ENCODE measurements at places on chromosomes 11 and 22. TPM values are rescaled to one million over a fixed set of nuclear protein-coding genes. Genes with fewer than 3 reads are reported as not detected.

SHISAL1 gene
- not detected for polyA plus RNA-seq

DNA sequence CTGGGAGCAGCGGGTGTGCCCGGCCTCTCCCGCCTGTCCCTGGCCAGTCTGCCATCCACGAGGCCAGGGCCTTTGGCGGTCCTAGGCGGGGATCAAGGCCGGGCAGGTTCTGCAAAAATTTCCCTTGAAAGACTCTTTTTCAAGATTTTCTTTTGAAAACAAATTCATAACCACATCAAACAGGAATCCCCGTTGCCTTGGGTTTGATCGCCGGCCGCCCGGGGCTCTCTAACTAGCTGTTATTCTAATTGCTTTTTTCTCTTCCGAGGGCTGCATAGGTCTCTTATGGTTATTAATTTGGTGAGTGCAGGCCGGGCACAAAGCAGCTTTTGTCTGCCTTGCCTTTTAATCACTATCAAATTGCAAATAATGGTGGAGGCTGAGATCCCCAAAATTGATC is 42.0 kb downstream of the CDKN1C start:
- no peak for DNase-seq

DNA sequence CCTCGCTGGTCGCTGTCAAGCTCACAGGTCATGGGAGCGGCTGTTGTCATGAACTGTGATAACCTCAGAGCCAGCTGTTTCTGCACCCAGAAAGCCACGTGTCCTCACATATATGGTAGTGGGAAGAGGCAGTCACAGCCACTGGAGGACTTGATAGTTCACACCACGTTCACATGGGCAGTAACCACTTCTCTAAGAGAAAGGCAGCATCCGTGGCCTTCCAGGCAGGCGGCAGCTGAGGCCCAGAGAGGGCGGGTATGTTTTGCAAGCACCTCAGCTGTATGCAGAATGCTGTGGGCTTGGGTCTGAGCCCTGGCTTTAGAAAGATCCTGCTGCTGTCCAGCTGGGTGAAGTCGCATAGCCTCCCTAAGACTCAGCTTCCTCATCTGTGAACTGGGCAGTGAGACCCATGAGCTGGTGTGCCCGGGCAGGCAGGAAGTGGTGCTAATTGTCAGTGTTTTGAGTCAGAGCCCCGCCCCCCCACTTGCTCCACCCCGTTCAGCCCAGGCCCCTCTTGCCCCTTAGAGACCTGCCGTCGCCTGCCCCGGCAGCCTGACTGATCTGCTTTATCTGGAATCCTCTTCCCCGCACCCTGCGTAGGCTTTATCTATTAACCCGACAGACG is 13.3 kb downstream of the TTC38 start:
- DNase-seq: no peak

DNA sequence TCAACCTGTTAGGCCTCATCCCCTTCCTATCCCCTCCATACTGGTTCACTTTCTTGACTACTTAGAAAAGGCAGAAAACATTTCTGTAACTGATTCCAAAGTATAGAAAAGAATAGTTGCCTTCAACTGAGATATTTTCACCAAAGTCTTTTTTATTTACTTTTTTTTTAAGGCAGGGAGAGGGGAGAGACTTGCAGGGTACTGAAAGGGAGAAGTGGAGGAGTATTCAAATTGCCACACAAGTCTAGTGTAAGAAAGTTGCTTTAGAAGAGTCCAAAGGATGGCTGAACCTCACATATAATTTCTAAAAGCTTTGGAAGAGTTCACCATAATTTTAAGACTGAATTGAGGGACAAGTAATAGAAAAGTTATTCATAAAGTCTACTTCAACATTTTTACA is 6.3 kb downstream of the PHF21A start:
- DNase-seq: no peak

DNA sequence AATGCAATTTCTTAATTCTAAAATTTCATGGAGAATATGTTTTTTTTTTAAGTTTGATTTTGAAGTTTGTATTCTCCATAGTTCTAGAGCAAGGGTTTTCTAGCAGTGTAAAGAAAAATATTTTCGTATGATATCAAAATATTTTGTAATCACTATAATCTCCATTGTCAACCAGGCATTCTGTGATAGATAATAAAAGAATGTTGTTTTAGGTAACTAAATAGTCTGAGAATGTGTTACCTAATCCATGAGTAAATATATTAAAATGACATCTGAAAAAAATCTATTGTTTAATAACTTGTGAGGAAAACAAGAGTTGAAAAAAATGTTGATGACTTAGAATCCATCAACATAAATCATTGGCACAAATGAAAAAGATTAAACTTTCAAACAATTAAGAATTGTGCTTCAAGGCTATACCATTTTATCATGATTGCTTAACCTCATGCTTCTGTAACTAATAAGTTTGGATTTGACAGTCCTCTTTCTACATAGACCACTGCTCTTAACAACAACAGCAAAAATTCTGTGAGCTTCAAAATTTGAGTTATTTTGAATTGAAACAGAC is 2211.8 kb downstream of the LRRC4C start:
- DNase-seq: no peak

DNA sequence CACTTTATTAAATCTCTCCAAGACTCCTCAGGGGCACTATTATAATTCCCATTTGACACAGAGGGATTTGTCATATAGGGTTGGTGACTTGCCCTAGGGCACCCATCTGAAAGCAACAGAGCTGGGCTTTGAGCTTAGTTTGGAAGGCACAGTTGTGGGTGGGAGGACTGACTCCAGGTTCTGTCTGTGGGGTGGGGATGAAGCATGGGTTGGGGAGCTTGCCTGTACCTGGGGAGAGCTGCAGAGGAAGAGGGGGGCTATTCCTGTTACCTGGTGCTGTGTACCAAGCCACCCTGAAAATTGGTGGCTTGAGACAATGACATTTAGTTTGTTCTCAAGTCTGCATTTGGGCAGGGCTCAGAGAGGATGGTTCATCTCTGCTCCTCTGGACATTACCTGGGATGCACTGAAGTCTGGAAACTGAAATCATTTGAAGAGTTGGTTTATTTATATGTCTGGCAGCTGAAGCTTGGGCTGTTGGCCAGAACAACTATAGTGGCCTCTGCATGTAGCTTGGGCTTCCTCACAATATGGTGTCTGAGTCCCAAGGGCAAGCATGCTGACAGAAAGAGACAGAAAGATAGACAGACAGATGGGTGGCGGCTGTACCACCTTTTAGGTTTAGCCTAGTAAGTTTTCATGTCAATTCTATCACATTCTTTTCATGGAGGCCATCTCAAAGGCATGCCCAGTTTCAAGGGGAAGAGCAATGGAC is 44.9 kb downstream of the LRRC32 start:
- no peak for DNase-seq

TRIM3 gene
- 3.6 TPM for polyA plus RNA-seq

DNA sequence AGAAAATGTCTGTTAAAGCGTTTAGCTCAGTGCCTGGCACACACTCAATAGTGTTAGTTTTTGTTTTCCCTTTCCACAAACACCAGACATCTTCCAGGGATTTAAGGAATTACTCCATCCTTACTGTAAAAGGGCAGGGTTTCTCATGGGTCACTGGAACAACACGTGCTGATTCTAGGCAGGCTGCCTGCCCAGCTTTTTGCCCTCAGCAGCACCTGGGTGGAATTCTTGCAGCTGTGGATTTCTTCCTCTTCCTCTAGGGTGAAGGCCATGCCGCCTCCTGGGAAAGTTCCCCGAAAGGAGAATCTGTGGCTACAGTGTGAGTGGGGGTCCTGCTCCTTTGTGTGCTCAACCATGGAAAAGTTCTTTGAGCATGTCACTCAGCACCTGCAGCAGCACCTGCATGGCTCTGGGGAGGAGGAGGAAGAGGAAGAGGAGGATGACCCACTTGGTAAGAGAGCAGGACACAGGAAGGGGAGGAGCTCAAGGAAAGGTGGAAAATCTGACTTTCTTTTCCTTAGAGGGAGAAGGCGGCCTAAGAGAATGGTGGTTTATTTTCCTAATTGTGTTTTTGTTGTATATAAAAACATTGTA is 5.4 kb downstream of the HINFP start:
- DNase-seq: no peak

GRCh38 chr11:120249279-120250262 is 9.6 kb downstream of the POU2F3 start:
- DNase-seq: no peak

PTPRCAP gene
- 0.56 TPM for polyA plus RNA-seq

- DNase-seq: peak; percentile 9
Observed at GRCh38 chr22:44956840-44957767, 52.7 kb downstream of the PHF21B start.

DNA sequence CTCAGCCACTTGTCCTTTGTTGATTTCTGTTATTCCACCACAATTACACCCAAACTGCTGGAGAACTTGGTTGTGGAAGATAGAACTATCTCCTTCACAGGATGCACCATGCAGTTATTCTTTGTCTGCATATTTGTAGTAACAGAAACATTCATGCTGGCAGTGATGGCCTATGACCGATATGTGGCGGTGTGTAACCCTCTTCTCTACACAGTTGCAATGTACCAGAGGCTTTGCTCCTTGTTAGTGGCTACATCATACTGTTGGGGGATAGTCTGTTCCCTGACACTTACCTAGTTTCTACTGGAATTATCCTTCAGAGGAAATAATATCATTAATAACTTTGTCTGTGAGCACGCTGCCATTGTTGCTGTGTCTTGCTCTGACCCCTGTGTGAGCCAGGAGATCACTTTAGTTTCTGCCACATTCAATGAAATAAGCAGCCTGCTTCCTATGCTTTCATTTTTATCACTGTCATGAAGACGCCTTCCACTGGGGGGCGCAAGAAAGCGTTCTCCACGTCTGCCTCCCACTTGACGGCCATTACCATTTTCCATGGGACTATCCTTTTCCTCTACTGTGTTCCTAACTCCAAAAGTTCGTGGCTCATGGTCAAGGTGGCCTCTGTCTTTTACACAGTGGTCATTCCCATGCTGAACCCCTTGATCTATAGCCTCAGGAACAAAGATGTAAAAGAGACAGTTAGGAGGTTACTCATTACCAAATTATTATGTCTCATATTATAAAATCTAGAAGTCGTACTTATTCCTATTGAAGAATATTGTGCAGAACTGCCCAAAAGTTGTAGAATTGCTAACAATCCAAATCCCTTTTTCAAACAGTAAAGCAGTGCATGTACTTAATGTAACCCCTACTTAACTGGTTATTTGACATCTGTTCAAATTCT is 53.2 kb downstream of the OR4C6 start:
- peak; percentile 6 for DNase-seq

GRCh38 chr11:3735827-3736226 is 61.5 kb downstream of the NUP98 start:
- no peak for DNase-seq

CXCR5 gene
- polyA plus RNA-seq: not detected

KRTAP5-10 gene
- polyA plus RNA-seq: not detected

DNA sequence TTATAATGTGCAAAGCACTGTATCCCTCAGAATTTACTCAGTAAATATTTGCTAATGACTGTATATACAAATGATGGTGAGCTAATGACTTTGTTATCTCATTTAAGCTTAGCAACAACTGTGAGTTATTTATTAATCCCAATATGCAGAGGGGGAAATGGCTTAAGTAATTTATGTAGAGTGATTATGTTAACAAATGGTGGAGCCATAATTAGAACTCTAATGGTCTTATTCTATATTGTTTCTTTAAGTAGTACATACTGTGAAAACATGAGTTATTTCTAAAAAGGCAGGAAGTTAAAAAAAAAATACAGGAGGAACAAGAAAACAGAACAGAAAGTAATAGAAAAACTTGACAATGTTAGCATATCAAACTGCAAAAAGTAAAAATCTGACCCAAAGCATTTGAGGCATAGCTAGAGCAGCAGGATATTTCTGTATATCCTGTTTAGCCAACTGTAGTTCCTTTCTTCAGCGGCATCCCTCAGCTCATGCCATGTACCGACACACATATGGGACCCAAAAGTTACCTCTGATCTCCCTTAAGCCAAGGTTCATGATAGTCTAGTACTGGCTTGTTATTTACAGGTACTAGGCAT is 94.2 kb downstream of the FCHSD2 start:
- DNase-seq: no peak

Measured in HepG2 (cell line).